ENCODE measurements at places on chromosomes 3 and 15. TPM values are rescaled to one million over a fixed set of nuclear protein-coding genes. Genes with fewer than 3 reads are reported as not detected.

GRCh38 chr15:101504866-101505609 is 15.5 kb upstream of the PCSK6 start:
- no peak for DNase-seq

DNA sequence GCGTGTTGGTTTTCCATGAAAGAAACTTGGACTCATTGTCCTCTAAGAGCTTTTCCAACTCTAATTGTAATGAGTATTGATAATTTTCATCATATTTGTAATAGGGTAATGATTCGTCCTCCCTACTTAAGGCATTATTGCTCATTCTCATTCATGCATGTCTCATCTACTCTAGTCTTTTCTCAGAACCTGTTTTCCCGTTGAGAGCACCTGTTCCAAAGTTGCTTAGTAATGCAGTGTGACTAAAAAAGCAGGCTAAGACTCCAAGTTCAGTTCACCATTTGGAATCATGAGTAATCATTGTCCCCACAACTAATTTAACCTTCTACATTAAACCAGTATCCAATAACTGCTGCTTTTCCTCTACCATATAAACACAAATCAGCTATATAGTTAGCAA is 84.0 kb downstream of the FILIP1L start:
- no peak for DNase-seq

DNA sequence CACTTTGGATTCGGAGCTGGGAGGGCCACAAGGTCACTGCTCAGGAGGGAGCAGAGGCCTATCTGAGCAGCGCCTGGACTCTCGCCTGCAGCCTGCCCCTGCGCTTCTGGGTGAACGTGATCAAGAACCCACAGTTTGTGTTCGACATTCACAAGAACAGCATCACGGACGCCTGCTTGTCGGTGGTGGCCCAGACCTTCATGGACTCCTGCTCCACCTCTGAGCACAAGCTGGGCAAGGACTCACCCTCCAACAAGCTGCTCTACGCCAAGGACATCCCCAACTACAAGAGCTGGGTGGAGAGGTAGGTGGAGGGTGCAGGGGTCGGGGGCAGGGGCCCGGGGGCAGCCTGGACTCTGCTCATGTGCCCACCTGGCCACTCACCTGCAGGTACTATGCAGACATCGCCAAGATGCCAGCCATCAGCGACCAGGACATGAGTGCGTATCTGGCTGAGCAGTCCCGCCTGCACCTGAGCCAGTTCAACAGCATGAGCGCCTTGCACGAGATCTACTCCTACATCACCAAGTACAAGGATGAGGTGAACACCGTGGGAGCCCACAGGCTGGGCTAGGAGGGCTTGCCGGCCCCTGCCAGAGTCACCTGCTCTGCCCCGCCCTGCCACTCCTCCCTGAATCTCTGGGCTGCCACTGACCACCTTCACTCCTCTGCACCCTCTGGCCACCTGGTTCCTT is 49.5 kb downstream of the PLXNA1 start:
- DNase-seq = no peak

DNA sequence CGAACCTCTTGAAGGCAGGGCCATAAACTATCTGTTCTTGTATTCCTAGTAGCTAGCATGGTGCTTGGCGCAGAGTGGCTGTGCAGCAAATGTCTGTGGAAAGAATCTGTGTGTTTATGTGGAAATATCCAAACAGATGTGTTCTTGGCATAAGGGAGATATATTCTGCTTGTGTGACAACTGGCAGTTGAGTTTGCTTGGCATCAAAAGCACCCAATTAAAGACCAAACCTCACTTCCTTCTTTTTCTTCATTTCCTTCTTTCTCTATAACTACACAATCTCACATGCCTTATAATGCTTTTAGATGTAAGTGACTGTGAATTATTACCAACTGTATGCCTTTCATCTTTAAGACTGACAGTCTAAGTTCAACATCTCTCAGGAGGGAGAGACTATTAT is 296.5 kb downstream of the SLC9A9 start:
- DNase-seq = no peak

- DNase-seq = no peak
Observed at GRCh38 chr15:83322691-83323090, 38.2 kb upstream of the BNC1 start.

- no peak for DNase-seq
Observed at GRCh38 chr15:89783861-89784685, 7.9 kb downstream of the MESP2 start.

GRCh38 chr3:86176445-86176784 is 814.5 kb downstream of the VGLL3 start:
- no peak for DNase-seq

DNA sequence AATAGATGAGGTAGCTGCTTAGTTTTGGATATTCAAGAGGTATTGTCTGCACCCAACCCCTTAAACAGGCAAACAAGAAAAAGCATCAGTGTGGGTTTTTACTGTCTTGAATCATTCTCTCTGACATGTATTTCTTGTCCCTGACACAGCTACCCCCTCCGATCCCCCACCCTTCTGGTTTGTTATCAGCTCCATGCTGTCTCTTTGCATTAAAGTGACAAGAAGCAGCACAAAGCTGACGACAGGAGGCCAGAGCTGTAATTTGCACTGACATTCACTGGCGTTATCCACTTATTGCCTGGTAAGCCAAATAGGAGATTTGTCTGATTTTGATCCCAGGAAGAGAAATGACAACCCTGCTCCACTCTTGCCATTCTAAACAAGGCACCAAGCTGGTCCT is 83.3 kb upstream of the SNRK start:
- no peak for DNase-seq

- peak; percentile 51 for DNase-seq
Observed at GRCh38 chr3:14460342-14461005, 58.1 kb downstream of the SLC6A6 start.

DNA sequence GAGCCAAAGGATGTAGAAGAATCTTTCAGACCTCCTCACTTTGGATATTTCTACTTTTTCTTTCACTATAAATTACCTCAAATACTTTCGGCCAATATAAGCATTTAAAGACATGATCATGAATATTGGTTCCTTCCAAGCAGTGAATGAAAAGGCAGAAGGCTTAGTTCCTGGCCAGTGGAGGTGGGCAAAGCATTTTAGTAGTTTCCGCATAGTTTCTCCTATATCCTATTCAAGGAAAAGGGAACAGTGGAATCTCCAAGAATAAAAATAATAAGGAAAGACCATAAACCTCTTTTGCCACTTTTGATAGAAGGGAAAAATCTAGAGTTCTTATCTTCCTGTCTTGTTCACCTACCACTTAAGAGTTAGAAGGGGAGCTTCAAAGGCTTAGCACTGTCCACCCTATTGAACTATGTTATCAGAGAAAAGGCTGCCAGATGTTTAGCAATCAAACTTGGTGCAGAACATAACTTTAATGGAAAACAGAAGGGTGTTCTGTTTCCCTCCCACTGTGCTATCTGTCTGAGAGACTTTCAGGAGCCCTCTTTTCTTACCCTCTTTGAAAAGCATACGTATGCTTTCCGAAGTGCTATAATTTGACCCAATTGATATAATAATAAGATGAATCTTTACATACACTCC is 155.6 kb upstream of the DPH6 start:
- DNase-seq = no peak

DNA sequence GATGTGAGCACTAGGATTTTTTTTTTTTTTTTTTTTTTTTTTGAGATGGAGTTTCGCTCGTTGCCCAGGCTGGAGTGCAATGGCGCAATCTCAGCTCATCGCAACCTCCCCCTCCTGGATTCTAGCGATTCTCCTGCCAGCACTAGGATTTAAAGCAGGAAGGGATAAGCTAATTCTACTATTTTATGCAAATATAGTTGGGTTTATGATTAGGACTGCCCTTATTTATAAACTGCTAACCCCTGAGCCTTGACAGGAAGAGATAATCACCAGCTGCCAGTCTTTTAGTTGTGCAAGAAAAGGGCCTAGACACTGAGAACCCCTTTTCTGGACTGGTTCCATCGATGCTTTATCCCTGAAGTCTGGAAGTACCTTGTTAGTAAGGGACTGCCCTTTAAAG is 36.7 kb downstream of the IFT57 start:
- no peak for DNase-seq

- DNase-seq = no peak
Observed at GRCh38 chr3:150898046-150898754, 7.0 kb downstream of the MINDY4B start.

- DNase-seq = no peak
Observed at GRCh38 chr3:11703146-11703545, 59.4 kb upstream of the VGLL4 start.

DNA sequence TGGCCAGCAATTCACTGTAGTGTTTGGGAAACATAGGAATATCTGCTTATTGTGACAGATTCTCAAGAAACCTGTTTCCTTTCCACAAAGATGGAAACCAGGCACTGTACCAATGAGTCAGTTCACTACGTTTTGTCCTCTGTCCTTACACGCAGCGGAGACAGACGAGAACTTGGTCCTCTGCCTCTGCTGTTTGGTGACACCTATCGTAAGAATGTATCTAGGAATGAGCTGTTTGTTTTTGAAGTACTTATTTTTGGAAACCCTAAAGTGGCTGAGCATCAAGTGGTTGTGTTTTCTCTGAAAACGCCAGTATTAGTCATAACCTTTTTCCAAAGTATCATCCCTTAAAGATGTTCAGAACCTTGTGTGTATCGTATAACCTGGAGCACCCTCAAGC is 93.0 kb downstream of the PGPEP1L start:
- no peak for DNase-seq

- DNase-seq = no peak
Observed at GRCh38 chr3:107868449-107868848, 222.4 kb downstream of the CD47 start.

The PDZRN3 gene
- 48.3 TPM for total RNA-seq

The PARP6 gene
- 76.8 TPM for total RNA-seq

The C3orf49 gene
- total RNA-seq = not detected

The SIDT1 gene
- 6.8 TPM for total RNA-seq

The WDR72 gene
- not detected for total RNA-seq

All from tibial nerve (tissue), 4 donors.